HuH-7.5 (cell line): ENCODE measurements at places on chromosomes 1 and 21.

DNA sequence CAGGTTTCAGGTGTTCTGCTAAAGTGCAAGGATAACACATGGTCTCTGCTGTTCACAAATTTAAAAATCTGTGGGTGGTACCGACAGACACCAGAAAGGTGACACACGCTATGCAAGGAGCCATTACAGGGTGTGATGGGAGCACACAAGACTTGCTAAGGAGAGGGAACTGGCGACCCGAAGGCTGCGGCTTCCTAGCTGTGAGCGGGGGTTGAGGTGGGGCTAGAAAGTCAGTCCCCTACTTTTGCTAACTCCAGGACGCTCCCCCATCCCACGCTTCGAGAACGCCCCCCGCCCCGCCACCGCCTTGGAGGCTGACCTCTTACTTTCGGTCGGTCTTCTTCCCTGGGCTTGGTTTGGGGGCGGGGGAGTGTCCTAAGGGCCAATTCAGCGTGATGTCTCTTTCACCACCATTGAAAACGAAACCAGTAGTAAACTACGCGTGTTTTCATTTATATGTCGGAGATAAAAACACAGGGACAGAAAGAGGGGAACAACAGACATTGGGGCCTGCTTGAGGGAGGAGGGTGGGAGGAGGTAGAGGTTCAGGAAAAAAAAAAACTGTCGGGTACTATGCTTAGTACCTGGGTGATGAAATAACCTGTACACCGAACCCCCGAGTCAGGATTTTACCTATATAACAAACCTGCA is 1.1 kb downstream of the CKS1B start:
- no peak for DNase-seq

- DNase-seq = no peak
These were observed 76.7 kb downstream of the OSBPL9 start for GRCh38 chr1:51693419-51694155.

- no peak for DNase-seq
These were observed 20.9 kb upstream of the AGL start for GRCh38 chr1:99829269-99829668.

- DNase-seq = no peak
These were observed 27.0 kb downstream of the COL18A1 start for GRCh38 chr21:45431781-45432572.

DNA sequence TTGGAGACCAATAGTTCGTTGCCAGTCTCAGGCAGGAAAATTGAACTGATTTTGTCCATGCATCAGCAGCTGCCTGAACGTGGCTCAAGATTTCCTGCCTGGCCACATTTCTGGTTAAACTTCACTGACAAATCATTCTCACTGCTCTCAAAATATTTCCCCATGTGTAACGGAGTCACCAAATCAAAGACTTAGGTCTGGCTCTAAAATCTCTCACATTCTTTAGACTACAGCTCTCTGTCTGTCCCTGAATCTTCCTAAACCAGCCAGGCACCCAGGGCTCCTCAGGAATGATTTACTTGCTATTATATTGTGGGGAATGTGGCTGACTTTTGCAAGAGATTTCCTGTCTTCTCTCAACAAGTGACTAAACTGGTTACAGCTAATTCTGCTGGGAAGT is 49.2 kb upstream of the GJA8 start:
- DNase-seq = no peak

DNA sequence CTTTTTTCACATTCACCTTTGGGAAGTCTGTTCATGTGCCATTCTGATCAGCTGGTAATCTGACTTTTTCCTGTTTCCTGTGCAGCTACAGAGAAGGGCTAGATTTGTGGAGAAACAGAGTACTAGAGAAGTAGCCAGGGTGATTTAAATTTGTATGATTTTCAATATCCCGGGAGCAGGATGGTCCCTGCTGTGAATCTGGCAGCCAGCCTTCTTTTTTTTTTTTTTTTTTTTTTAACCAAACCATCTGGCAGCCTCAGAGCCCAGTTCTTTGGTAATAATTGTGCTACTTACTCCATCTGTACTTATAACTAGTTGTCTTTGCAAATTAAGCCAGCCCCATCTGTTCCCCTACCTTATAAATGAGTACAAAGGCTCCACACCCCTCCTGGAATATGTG is 248.6 kb upstream of the DEPDC1 start:
- no peak for DNase-seq

DNA sequence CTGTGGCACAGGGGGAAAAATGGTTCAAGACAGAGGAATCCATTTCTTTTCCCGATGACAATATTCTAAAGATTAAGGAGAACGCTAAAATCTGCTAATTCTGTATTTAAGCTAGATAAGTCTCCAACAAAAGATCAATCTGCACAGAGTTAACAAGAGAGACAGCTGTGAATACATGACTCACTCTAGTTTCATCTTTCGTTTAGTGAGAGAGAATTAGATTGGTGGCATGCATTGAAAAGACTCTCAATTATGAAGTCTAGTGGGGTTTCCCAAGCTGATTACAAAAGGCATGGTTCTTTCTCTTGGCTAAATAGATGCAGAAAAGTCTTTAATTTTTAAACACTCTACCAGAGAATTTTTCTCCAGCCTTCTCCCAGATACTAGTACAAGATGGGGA is 34.4 kb downstream of the CAPN9 start:
- no peak for DNase-seq

GRCh38 chr21:45544449-45545235 is 2.4 kb upstream of the SLC19A1 start:
- DNase-seq = no peak

DNA sequence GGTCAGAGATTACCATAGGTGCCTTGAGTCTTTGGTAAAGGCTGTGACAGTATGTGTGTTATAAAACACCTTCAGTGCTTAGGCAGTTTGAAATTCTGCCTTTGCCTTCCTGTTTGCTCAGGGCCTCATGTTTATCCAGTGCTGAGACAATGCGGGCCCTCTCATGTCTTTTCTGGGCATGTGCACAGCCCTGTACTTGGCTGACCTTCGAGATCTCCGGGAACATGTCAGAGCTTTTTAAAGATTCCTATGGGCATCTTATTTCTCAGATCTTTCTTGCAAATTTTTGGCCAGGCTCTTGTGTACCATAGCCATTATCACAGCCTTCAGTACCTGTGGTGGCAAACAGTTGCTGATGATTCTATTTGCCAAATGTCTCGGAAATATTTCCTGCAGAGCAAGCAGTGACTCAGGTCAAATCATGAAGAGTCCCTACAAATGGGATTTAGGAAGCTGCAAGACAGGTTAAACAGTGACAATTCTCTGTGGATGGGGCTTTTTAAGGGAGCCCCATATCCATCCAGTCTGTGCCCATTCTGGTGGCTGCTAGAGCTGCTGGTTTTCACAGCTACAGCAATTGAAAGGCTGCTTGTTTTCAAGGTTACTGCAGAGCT is 42.1 kb downstream of the HOOK1 start:
- DNase-seq = peak; percentile 17

GRCh38 chr1:100584761-100585745 is 47.1 kb downstream of the GPR88 start:
- no peak for DNase-seq

DNA sequence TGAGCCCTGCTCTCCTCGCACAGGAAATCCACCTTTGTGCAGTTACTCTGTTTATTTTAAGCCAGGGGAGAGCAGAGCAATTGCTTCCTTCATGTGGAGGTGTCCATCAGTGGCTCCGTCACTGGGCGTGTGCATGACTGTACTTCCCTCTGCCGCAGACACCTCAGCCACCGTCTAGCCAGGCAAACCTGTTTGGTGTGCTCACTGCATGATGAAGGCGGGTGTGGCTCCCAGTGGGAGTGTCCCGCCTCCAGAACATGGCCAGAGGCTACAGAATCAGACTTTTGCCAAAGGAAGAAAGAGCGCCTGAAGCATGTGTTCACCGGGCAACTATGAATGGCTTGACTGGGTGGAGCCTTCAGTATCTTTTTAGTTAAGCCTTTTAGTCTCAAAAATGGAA is 26.1 kb upstream of the LAMC2 start:
- peak; percentile 31 for DNase-seq

- no peak for DNase-seq
These were observed 173.3 kb upstream of the EDN2 start for GRCh38 chr1:41657679-41658295.

GRCh38 chr1:6582370-6582769 is 2.6 kb downstream of the ZBTB48 start:
- peak; percentile 91 for DNase-seq

DNA sequence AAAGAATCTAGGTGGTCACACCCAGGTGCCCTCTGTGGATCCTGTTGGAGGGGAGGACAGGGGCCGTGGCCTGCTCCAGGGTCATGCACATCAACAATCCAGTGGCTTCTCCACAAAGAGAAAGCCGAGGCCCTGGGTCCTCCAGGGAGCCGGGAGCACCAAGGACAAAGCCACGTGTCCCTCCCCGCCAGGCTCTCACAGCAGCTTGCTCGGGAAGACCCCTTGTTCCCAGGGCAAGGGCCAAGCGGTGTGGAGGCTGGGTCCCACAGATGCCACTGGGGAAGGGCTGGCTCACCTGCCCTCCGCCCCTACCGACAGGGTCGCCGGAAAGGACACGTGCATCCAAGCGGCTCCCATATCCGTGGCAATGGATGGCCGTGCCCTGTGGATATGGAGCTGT is 192.9 kb upstream of the VAMP3 start:
- DNase-seq = no peak

GRCh38 chr1:175129182-175129581 is 61.5 kb downstream of the TNN start:
- DNase-seq = no peak

DNA sequence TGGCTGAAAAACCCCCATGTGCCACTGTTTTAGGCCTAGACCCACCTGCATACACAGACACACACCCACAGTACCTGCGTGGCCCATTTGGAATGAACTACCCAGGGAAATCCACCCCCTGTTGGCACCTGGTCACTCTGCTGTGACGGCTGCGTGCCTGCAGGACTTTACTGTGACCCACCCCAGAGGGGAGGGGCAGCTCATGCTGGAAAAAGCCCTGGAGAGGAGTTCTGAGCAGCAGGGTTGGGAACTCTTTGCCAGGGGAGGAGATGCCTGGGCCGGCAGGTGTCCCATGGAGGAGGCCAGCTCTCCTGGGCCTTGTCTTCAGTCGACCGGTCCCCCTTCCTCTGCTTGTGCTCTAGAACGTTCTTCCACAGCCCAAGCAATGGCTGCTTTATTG is 87.3 kb upstream of the CSF3R start:
- no peak for DNase-seq

DNA sequence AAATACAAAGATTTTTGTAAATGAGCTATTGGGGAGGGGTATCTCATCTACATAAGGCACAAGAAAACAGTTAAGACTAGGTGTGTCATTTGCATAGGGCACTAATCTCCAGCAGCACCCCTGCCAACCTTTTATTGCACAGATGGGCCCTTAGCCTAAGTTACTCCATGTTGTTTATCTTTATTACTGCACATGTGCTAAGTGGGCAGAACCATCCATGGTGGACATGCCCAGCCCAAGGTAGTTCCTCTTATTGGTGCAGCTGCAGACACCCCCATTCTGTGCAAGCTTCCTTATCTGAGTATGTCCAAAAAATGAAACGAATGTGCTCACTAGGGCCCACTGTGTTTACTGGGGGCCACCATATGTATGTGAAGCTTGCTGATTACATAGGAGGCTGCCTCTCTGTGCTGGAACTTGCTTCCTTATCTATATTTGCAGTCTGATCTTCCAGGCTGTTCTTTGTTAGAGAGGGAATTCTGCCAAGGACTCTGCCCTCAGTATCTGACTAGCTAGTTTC is 77.3 kb upstream of the NEK7 start:
- no peak for DNase-seq

DNA sequence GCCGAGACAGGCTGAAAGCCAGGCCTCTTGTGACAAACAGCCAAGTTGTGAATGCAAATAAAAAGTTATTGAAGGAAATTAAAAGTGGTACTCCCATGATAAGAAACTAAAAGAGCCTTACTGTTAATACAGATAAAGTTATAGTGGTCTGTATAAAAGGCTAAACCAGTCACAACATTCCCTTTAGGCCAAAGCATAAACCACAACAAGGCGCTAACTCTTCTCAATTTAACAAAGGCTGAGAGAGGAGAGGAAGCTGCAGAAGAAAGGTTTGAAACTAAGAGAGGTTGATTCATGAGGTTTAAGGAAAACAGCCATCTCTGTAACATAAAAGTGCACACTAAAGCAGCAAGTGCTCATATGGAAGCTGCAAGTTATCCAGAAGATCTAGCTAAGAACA is 10.7 kb downstream of the C1orf105 start:
- DNase-seq = no peak

GRCh38 chr1:3775490-3776230 is 3.1 kb downstream of the SMIM1 start:
- DNase-seq = peak; percentile 80

DNA sequence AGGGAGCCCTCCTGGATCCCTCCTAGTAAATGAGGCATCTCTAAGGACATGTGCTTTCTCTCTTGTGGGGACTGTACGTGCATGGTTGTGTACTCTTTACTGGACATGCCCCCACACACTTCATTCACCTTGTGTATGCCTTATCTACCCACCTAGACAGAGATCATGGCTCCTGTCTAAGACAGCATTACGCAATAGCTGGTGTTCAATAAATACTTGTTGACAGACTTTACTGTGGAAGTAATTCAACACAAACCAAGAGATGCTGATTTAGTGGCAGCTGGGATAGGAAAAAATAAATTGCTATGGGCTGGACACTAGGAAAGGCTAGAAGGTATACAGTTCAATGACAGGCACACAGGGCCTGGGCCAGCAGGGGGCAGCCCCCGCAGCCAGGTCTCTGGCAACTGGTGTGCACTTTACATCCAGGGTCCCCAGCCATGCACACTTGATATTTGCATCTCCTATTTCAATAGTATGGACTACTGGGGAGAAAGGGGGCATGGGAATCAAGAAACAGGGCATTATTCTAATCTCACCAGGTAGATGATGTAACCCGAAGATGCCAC is 24.2 kb downstream of the TRABD2B start:
- DNase-seq = no peak

DNA sequence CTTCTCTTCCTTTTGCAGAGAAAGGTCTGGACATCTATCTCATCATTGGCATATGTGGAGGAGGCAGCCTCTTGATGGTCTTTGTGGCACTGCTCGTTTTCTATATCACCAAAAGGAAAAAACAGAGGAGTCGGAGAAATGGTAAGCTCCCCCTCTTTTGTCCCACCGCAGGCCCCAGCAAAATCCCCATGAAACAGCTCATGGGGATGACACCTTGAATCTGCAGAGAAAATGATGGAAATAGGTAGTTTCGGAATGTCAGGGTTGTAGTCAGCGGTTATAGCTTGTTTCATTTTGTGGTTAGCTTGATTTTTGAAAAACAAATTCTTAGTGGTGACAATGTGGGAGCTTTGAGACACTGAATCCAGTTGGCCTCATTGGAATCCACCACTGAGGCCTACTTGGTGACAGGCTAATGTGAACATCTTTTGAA is 10.3 kb downstream of the CD2 start:
- DNase-seq = no peak

DNA sequence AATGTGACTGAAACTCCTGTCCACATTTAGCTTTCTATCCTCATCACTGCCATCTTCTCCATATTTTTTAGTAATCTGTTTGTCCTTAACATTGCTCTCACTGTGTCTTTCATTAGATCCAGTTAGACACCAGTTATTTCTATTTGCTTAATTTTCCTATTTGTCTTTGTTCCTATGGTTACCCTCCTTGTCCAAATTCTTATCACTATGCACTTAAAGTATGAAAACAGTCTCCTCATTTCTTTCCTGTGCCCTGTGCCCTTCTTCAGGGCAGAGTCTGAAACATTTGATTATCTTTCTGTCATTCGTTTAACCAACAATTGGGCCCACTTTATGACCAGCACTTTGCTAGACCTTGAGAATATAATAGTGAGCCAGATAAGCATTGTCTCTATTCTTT is 64.2 kb downstream of the SLC30A7 start:
- no peak for DNase-seq
